Right hindlimb (tissue), 1 donor: ENCODE measurements at places on chromosomes 7 and 10.

- DNase-seq: no peak
These were observed 57.1 kb downstream of the C10orf143 start for GRCh38 chr10:130053561-130053960.

GRCh38 chr7:120431016-120431415 lies 158.0 kb downstream of the KCND2 start:
- DNase-seq: no peak

DNA sequence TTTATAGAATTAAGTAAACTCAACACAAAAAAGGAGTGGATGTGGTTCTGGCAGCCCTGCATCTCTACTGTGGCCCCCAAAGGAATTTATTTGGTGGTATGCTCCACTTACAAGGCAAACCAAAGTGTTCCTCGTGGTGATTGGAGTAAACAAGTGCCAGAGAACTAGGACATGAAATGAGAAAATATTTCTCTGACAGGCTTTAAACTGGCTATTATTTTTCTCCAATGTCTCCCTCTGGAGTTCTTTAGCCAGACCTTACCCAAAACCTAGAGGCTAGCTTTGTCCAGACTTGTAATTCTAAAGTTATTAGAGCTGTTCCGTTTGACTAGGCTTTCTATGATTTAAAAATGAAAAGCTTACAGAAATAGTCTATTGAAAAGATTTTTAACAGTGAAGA lies 990.1 kb downstream of the CNTNAP2 start:
- no peak for DNase-seq

GRCh38 chr10:62723375-62723774 lies 81.1 kb upstream of the ADO start:
- DNase-seq: no peak

DNA sequence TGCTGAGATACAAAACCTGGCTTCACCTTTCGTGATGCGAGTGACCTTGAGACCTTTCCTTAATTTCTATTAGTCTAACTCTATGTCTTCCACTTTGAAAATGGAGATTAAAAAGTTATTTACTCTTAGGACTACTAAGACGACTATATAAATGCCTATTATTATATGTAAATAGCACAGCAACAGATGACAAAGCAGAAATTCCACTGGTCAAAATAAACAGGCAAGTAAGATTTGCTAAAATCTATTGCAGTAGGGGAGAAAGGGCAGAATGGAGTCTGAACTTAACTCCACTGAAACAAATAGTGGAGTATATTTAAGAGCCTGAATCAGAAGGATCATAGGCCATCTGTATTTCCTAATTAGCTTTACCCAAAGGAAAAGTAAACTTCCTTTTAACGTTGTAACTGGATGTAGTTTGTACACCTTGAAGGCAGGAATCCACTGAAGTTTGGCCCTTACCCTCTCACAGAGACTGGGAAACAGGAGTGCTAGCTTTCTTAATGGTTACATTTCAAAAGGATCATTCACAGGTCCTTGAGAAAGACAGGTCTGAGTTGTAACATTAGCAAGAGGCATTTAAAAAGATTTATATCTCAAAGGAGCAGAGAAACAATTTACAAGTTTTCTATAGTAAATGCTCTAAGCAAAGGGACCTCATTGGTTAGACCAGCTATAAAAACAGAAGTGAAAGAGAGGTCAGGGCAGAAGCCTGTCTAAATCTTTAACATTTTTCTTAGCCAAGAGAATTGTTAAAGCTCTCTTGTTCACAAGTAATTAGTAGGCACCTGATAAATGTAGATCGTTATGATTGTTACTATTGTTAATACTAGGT lies 332.5 kb downstream of the ZWINT start:
- DNase-seq: no peak
